ENCODE measurements at places on chromosomes 12 and 14. TPM values are rescaled to one million over a fixed set of nuclear protein-coding genes. Genes with fewer than 3 reads are reported as not detected.

SOX5 gene
- 0.45 TPM for total RNA-seq

AQP6 gene
- total RNA-seq = not detected

RTL1 gene
- total RNA-seq = not detected

SLC6A13 gene
- not detected for total RNA-seq

SLC2A13 gene
- 3.2 TPM for total RNA-seq

KLRC1 gene
- total RNA-seq = not detected

HOXC12 gene
- not detected for total RNA-seq

TRIM9 gene
- total RNA-seq = 0.20 TPM

NAV3 gene
- total RNA-seq = not detected

MIPOL1 gene
- 0.18 TPM for total RNA-seq

SETD3 gene
- 63.8 TPM for total RNA-seq

NINJ2 gene
- 13.1 TPM for total RNA-seq

MAX gene
- 135 TPM for total RNA-seq

KERA gene
- not detected for total RNA-seq

PLA2G1B gene
- total RNA-seq = not detected

CACNA2D4 gene
- total RNA-seq = 23.6 TPM

AICDA gene
- not detected for total RNA-seq

NFATC4 gene
- not detected for total RNA-seq

PRB2 gene
- not detected for total RNA-seq

GLIPR1L1 gene
- not detected for total RNA-seq

PTHLH gene
- not detected for total RNA-seq

CSRP2 gene
- not detected for total RNA-seq

FAM181A gene
- not detected for total RNA-seq

KCNH5 gene
- total RNA-seq = not detected

B4GALNT1 gene
- 1.4 TPM for total RNA-seq
